Frontal cortex (tissue), 4 donors: ENCODE measurements at places on chromosomes 2 and 18.

- no peak for DNase-seq
These were observed 592.1 kb upstream of the CDH2 start for GRCh38 chr18:28768791-28769768.

DNA sequence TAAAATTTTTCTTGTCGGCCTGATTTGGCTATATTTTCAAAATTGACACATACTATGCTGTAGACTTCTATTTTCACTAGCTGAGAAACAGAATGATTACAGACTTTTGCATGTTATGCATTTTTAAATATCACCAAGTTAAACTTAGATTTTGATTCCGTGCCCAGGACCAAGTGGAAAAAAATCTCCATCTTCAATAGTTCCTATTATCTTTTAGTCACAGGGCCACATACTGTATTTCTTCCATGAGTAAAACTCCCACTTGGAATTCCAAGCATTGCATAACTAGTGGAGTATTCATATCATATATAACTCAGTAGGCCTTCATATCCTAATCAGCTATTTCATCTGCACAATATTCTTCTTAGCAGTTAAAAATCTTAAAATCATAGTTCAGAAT is 470.9 kb downstream of the ARHGAP15 start:
- DNase-seq, result no peak

- DNase-seq, result no peak
These were observed 251.3 kb downstream of the EIPR1 start for GRCh38 chr2:3126171-3126910.

GRCh38 chr2:146678516-146678915 is 1166.3 kb upstream of the ACVR2A start:
- DNase-seq, result no peak

- no peak for DNase-seq
These were observed 21.8 kb downstream of the NCOA1 start for GRCh38 chr2:24512831-24513230.

GRCh38 chr2:197307236-197307932 is 3.2 kb downstream of the ANKRD44 start:
- DNase-seq, result no peak

GRCh38 chr18:46464926-46465655 is 191.9 kb downstream of the LOXHD1 start:
- DNase-seq, result no peak

DNA sequence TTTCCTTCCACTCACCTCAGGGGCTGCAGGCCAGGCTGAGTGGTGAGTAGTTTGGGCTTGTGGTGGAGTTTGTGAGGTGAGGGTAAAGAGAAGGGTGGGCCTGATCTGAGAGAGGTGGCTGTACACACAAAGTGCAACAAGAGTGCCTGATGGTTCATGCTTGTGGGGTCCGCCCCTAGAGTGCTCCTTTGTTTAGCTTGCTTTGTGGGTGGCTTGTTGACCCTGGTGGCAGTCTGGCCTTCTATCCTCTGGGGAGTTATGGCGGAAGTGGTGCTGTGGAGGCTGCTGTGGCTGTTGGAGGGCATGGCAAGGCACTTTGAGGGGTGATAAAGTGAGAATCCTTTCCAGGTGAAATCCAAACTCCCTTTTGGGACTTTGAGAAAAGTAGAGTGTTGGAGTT is 10.6 kb downstream of the UBE2F start:
- DNase-seq, result no peak

GRCh38 chr2:241272303-241273209 is 42.9 kb downstream of the HDLBP start:
- DNase-seq, result peak; percentile 79

DNA sequence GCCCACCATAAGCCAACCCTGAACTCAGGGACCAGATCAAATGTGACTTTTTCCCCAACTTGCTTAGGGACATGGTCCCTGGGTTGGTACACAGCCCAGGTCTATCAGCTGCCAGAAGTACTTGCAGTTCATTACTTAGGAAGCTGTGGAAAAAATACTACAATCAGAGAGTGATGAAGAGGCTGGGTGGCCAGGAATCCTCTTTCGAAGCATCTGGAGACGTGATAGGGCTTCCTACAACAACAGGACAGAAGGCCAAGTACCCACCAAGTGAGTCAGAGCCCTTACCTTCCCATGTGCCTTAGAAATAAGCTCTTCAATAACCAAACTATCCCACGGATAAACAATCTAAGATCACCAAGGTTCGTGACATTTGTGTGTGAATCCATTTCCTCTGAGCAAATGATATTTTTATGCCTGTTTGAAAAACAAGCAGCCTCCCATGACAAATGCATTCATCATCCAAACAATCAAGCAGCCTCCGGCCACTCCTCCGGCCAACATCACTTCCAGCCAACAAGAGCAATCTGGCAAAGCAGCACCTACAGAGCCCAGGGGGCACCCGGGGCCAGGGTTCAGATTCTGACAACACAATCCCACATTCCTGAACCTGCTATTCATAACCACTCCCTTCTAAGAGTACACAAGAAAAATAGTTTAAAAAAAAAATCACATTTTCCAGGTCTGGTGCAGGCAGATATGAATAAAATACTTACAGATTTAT is 26.4 kb downstream of the TBC1D8 start:
- DNase-seq, result peak; percentile 51

- DNase-seq, result no peak
These were observed 19.8 kb downstream of the TET3 start for GRCh38 chr2:74004212-74005182.

GRCh38 chr2:132999421-132999820 is 329.4 kb upstream of the LYPD1 start:
- DNase-seq, result no peak

- peak; percentile 87 for DNase-seq
These were observed at the start of gene BCL2L11 for GRCh38 chr2:111120253-111121027. BCL2L11 (plus strand) TSS chr2:111120914; CDS start chr2:111123746, 2,832 bp downstream.

DNA sequence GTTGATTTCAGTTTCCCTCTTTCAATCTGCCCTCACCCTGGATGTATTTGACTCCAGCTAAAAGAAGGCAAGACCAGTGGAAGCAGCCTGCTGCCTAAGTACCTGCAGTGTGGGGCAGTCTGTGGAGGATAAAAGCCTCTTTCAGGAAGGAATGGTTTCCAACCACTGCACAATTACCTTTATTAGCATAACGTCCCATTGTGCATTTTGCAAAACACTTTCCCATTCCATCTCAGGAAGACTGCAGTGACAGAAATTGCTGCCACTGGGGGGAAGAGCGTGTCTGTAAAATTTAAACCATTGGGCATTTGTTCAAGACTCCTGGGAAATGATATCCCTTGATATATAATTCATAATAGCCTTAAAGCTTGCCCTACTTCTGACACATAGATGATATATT is 26.2 kb downstream of the CYRIA start:
- DNase-seq, result no peak

GRCh38 chr2:151297882-151298281 is 8.4 kb upstream of the NMI start:
- DNase-seq, result peak; percentile 26

DNA sequence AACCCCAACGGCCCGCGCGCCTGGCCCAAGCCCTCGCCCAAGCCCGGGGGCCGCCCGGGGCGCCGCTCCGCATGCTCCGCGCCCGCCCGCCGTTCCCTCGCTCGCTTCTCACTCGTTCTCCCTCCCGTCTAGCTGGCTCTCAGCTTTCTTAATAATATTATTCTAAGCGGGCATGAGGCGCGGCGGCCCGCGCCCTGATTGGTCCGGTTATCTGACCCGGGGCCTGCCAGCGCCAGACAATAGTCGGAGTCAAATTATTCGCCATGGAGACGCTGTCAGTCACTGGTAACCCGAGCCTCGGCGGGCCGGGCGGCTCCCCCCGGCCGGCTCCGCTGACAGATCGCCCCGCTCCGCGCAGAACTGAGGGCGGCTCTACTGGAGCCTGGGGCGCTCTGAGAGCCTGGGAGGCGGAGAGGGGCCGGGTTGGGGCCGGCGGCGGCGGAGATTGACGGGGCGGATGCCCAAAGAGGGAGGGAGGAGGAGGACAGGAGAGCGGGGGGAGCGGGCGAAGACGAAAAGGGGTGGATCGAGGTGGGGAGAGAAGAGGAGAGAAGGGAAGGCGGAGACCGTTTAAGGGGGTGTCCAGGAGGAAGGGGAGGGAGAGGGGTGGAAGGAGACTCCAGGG is at the start of gene SIX2:
Gene SIX2 (minus strand): TSS at position 150 of the 625 bp plus-strand sequence. CDS start 342 bp downstream, outside the sequence.
- DNase-seq, result peak; percentile 68

DNA sequence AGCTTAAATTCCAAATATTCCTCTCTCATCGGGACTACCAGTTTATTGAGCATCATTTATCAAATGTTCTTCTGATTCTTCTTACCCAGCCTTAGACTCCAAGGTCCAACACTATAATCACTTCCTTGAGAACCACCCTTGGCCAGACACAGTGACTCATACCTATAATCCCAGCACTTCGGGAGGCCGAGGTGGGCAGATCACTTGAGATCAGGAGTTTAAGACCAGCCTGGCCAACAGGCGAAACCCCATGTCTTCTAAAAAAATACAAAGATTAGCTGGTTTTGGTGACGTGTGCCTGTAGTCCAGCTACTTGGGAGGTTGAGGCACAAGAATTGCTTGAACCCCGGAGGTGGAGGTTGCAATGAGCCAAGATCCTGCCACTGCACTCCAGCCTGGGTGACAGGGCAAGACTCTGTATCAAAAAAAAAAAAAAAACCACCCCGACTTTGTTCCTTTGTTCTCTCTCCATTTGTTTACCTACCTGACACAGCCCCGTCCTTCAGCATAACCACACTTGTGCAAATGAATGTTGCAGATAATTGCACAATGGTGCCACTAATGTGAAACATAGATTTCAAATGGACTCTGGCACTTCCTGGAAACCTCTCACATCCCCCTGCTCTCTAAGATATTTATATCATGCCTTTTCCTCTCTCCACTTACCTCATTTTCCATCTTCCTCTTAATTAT is 38.9 kb upstream of the LPIN2 start:
- no peak for DNase-seq

DNA sequence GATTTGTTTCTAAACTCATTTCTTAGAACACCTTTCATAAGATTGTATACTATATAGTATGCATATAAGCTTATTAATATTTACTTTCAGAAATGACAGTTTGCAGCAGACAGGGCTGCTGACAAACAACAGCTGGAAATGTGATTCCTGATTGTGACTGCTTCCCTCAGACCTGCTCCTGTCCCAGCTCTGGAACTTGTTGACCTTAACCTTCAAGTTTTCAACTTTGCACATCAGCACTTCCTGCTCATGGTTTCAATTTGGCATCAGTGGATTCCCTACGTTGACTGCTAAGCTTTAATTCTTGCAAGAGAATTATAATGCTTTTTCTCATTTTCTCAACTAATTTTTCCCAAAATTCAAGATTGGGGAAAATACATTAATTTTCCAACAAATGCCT is 459.2 kb upstream of the ACVR2A start:
- no peak for DNase-seq

DNA sequence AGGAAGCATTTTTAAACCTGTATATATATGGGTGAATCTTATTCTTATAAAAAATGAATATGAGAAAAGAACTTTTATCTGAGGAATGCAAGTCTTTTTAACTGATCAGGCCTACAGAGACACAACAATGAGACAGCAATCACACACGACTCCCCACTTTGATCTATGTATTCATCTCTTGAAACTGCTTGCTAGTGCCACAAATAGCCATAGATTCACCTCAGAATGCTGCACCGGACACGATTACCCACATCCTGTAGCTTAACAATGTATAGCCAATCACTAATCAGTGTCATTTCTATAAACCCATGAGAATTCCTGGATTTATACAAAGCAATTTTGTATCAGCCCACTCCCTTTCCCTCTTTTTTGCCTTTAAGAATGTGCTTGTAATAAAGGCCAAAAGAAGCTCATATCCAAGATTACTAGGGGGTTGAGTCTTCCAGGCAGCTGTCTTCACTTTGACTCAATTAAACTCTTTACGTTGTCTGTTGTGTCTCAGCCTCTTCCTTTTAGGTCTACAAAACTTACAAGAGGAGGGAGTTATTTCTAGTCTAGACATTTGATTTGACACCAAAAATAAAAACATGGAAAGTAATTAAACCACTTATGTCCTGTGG is 94.9 kb downstream of the MBD2 start:
- DNase-seq, result no peak

DNA sequence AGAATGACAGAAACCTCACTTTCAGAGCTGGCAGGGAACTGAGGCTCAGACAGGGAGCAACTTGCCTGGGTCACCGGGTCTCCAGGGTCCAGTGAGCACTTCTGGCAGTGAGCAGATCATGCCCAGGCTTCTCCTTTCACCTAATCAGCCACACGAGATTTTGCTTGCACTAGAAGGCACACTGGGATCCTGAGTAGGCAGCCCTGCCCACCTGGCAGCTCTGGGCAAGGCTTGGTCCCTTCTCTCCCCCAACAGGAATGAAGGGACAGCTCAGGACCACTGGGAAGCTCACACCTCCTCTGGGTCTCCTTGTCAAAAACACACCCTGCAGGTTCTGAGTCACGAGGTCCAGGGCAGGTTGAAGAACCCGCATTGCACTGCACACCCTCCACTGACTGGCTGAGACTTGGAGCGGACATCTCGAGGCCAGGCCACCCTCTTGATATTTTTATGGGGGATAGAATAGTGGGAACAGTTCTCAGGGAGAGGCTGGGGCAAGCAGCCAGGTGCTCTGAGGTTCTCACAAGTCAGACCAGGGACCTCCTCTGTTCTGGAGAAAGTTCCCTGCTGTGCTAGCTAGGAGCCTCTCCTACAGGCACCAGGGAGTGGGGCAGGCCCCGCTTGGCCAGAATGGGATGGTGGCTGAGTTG is 5.7 kb downstream of the MAL start:
- no peak for DNase-seq

DNA sequence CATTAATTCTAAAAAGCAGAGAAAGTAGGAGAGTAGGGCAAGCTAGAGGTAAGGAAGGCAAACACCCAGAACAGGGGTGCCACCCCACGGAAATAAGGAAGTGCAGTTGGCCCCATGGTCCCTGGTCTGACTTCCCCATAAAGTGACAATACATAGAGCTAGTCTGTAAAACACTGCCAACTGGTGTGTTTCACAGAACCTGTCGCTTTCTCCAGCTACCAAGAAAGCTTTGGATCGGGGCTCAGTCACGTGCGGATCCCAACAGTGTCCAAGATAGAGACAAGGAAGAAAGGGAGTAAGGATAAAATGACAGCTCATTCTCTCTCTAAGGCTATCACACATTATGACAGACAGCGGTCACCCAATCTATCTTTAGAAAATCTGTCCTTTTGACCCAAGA is 36.4 kb downstream of the TBC1D8 start:
- no peak for DNase-seq

DNA sequence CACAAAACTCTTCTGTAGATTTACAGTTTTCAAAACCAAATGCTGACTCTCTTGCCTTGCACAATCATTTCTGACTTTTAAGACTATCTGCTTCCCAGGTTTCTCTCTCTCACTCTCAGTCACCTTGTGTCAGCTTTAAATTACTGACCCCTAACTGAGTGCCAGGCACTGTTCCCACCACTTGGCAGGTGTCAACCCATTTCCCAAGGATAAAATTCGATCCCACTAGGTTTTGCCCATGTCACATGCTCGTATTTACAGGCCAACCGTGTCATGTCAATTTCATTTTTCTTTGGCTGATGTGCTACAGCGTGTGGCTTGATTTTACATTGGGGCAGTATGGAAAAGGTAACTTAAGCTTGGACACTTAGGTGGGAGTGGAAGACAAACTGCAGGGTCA is 26.1 kb upstream of the LMAN1 start:
- DNase-seq, result no peak

- no peak for DNase-seq
These were observed 58.2 kb upstream of the REG3G start for GRCh38 chr2:78967294-78967693.

GRCh38 chr2:142241016-142241415 is 110.2 kb upstream of the LRP1B start:
- no peak for DNase-seq

- DNase-seq, result no peak
These were observed 307.8 kb downstream of the MTX2 start for GRCh38 chr2:176577054-176577453.

- DNase-seq, result no peak
These were observed 27.8 kb upstream of the TTC39C start for GRCh38 chr18:23986600-23987359.
